Stimulated activated CD8-positive, alpha-beta memory T cell treated with anti-CD3 and anti-CD28 coated beads, Interleukin-7, amount 100 ng/mL, for 1 hour (primary cell): ENCODE measurements at places on chromosomes 5 and 9.

DNA sequence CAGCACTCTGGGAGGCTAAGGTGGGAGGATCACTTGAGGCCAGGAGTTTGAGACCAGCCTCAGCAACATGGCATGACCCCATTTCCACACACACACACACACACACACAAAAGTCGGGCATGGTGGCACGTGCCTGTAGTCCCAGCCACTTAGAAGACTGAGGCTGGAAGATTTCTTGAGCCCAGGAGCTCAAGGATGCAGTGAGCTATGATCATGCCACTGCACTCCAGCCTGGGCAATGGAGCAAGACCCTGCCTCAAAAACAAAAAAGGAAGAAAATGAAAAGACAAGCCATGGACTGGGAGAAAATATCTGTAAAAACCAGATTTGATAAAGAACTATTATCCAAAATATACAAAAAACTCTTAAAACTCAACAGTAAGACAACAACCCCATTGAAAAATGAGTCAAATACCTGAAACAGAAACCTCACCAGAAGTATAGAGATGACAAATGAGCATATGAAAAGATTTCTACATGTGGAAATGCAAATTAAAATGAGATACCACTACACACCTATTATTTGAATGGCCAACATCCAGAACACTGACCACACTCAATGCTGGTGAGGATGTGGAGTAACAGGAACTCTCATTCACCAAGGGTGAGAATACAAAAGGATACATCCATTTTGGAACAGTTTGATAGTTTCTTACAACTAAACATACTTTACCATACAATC is 24.7 kb downstream of the DNAJA1 start:
- no peak for DNase-seq

- no peak for DNase-seq
Observed at GRCh38 chr9:77010527-77010926, 8.9 kb upstream of the FOXB2 start.

- no peak for DNase-seq
Observed at GRCh38 chr5:38467353-38468040, 88.9 kb downstream of the LIFR start.

DNA sequence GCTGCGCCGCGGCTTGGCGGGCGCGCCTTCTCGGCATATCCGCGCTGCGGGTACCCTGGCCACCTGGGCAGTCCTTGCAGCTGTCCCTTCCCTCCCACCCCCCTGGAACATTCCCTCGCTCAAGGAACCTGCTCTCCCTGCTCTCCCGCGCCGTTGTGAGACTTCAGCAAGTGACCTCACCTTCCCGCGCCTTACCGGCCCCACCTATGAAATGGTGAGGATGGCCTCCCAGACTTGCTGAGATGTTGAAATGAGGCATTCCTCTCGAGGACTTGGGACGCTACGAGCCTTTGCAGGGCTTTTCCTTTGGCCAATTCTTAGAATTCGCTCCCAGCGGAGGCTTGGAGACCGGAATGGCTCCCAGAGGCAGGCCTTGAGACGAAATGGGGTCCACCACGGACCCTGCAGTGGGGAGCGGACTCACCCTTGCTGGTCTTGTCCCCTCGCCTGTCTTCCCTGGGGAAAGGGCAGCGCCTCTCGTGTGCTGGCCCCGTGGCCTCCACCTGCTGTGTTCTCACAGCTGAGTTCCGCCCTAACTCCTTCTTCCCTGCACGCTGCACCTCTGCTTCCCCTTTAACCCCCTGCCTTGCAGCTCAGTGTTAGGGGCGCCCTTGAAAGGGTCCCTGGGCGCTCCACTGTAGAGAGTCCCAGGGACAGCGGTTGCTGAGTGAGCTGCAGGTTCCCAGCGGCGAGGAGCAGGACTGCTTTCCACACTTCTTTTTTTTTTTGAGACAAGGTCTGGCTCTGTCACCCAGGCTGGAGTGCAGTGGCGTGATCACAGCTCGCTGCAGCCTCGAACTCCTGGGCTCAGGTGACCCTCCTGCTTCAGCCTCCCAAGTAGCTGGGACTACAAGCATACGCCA is 907 bp downstream of the HMCN2 start:
- no peak for DNase-seq

DNA sequence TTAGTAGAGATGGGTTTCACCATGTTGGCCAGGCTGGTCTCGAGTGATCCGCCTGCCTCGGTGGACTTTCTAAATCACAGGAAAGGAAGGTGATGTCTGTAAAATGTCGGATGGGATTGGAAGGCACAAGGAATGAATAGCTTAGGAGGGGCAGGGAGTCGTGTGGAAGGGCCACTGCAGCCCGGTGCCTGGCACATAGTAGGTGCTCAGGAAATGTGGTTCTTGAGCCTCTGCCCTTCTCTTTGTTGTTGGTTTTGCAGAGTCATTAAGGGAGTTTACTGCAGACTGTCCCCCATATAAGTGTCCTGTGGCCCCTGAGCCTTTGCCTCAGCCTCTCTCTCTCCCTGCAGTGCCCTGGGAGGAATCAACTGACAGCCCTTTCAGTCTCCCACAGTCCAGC is 11.8 kb downstream of the NEK6 start:
- DNase-seq: no peak

DNA sequence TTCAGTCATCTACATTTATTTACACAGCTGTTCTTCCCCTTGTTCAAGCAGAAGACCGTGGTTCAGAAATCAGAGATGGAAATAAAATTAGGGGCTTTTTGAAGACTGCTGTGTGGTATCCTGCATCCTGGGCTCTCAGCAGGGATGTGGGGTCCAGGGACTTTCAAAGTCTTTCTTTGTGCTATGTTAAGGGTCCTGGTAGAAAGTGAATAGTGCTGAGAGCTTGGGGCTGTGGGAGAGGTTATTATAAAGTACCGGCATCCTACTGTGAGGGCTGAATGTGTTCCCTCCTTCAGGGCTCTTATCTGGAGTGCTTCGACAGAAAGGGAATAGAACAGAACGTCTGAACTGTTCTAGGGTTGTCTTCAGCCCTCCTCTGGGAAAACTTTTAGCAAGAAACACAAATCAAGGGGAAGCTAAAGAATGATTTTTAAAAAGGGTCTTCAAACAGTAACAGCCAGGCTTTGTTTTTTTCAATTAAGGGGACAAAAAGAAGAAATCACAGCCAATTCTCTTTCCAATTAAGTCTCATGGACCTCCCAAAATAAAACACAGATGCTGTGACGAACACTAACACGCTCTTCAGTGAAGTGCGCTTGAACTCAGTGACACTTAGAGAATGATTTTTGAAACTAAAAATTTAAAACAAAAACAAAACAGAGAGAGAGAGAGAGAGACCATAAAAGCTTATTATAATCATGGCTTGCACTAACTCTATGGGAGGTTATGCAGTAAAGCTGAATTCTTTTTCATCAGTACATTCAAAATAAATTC is 15.7 kb upstream of the SLC1A3 start:
- no peak for DNase-seq

- DNase-seq: no peak
Observed at GRCh38 chr9:121463026-121463807, 36.4 kb downstream of the GGTA1 start.

DNA sequence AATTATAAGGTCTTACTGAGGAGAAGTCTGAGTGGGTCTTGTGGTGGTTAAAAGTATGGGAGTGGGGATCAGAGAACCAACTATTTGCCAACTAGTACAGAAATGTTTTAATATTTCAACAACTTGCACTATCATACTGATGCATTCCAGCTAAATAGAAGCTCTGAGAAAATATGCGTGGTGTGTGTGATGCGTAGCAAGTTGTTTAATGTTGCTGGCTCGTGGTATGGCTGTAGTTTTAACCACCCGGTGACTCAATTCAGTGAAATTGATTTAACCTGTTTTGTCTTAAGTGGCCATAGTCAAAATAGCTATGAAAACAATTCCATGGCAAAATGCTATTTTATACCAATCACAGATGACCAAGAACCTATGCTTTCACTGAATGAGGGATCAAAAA is 176.5 kb upstream of the SLC24A2 start:
- DNase-seq: no peak

DNA sequence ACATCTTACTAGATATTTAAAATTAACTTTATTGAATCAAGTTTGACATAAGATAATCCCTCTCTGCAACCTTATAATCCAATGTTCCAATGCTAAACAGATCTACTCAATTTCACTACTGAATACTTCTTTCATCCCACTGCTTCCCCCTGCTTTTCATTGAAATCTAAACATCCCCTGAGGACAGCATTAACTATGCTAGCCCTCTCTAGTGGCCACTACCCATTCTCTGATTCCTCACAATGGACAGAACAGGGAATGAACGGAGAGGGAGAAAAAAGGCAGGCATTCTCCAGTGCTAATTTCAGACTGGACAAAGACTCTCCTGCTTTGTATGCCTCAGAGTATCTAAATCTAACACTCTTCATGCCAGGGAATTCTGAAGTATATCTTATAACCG is 54.3 kb upstream of the RGS7BP start:
- DNase-seq: no peak

GRCh38 chr9:95171001-95171400 is 146.5 kb downstream of the FANCC start:
- DNase-seq: no peak

- no peak for DNase-seq
Observed at GRCh38 chr5:134463176-134463720, 51.6 kb upstream of the CDKN2AIPNL start.

DNA sequence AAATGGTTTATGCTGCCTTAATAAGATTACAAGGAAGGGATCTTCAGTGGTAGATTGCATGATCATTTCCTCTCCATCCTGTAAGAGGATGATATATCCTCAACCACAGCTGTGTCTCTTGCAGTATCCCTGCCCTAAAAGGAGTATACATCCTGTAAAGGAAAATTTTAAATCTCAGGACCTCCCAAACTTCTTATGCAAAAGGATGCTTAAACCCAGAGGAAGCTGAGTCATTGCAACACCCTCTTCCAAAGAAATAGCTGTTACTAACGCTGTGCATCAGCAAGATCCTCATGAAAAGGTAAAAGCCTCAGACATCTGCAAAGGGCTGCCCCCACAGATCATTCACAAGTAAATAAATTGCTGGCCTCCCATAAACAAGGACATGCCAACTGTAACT is 599.0 kb downstream of the PRELID2 start:
- no peak for DNase-seq

DNA sequence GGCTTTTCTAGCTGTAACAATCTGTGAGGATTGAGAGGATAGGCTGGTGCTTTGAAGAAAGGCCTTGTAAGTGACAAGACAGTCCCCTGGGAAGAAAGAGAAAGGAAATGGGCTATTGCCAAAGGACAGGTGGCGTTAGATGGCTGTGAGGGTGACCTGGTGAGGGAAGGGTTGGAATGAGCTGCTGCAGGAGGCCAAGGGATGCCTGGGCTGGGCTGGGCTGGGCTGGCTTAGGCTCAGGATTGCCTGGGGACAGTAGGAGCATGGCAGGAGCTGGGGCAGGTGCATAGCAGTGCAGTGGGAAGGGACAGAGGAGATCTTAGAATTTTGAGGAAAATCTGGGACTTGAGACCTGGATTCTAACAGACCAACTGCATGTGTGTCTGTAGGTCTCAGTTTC is 9.7 kb upstream of the MYOZ3 start:
- DNase-seq: no peak

DNA sequence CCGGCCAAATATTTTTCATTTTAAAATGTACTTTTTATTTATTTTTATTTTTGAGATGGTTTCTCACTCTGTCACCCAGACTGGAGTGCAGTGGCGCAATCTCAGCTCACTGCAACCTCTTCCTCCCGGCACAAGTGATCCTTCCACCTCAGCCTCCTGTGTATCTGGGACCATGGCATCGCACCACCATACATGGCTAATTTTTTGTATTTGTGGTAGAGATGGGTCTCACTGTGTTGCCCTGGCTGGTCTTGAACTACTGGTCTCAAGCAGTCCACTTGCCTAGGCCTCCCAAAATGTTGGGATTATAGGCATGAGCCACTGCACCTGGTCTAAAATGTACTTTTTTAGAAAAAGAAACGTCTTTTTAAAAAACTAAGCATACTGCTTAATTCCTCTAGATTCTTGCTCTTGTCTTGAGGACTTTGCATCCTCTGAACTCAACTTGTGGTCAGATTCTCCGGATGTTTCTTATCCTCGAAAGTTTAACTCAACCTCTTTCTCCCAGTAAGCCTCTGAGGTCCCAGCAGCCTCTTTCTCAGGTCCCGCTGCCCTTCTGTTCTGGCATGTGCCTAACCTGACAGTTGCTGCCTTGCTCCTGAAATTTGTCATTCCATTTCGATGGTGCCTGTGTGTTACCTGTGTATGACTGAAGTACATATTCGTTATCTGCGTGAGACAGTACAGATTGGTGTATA is 63.0 kb downstream of the TRIO start:
- no peak for DNase-seq

DNA sequence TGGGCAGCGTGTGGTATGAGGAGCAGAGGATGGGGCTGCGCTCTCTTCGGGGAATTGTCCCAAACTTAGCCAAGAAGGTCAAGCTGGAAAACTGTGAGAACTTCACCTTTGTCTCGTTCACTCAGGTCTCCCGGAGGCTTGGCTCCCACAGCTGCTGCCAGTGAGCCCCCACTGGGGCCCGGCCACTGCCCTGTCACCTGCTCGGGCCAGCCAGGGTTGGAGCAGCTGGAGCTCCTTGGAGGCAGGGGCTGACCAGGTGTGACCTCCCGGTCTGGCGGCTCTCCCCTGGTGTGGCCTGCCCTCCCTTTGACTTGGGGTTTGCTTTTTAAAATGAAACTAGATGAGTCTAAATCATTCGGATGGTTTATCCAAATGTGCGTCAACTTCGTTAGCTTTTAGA is 58.0 kb downstream of the INIP start:
- DNase-seq: no peak

DNA sequence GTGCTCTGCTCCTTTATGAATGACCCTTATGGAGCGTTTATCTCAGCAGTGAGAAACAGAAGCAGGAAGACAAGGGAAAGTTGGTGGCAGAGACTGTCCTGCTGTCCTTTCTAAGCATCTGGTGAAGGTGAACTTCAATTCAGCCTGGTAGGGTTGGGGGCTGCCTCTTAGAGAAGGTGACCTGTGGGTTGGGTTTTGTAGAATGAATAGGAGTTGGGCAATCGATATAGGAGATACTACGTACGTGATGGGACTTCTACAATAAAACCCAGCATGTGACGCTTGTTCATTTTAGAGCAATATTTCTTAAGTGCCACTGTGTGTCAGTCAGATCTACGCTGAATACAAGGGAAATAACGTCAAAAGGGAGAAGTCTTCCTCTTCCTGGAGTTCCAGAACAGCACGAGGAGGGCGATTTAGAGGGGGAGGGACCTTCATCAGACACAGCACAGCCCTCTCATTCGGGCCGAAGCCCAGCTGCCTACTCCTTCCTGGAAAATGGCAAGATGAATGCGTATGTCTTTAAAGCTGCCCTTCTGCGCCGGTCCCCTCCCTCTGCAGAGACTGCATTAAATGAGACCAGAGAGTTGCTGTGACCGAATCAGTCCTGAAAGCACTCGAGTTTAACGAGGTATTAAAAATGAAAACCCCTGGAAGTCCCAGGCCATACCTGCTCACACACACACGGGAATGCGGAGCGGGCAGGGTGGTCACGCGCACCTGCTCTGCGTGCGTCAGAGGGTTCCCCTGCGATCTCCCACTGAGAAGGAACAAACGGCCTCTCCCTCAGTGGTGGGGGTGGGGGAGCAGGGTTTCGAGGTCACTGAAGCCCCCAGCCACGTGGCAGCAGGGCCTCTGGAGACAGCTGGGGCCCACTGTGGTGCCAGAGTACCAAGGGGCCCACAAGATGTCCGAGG is 85.3 kb upstream of the SARDH start:
- no peak for DNase-seq

GRCh38 chr5:115657125-115657880 is 31.5 kb upstream of the TMED7 start:
- DNase-seq: no peak
